Hematopoietic multipotent progenitor cell treated with erythropoietin and hydrocortisone succinate and interleukin-3 and kit ligand, for 17 days (in vitro differentiated cells): ENCODE measurements at places on chromosomes 6 and 20.

- no peak for DNase-seq
These were observed 6.9 kb upstream of the HELZ2 start for GRCh38 chr20:63580796-63581461.

- DNase-seq, result no peak
These were observed 650.5 kb downstream of the UTRN start for GRCh38 chr6:144935661-144936060.

- no peak for DNase-seq
These were observed 349.8 kb downstream of the CDC5L start for GRCh38 chr6:44737341-44737740.

GRCh38 chr6:18784794-18785193, 397.6 kb downstream of the RNF144B start:
- DNase-seq, result no peak

- no peak for DNase-seq
These were observed 273.5 kb upstream of the RUNX2 start for GRCh38 chr6:45054610-45055009.

DNA sequence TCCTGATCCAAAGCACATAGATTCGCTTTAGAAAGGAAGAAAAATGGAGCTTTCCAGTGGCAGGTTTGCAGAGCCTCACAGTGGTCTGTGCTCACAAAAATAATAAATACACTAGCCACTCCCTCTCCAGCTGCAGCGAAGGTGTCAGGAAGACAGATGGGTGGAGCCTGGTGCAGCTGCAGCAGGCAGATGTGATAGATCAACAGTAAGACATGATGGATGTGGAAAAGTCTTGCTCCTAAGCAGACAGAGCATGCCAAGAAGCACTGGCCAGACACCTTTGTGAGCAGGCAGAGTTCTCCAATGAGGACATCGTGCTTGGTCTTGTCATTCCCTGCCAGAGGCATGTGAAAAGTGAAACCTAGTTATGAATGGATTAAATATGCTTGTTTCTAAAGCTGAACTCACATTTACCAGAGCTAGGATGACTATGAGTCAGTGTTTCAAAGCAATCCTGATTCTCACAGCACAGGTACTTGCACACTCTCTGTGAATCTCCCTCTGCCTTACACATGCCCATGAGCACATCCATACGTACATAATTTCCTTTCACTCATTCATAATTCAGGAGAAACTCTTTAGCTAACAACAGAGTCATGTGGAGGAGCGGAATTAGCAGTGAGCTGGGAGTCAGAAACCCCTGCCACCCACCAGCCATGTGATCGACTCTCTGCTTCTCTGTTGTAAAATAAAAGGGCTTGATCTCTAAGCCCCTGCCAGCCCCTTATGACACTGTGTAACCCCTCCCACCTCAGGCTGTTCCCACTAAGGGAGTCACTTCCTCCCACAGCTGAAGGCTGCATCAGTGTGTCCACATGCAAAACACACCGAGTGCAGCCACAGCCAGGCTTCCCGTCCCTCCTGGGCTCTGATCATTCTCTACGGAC, 111.2 kb downstream of the SCML4 start:
- DNase-seq, result no peak

GRCh38 chr6:132892929-132893771, 78.8 kb downstream of the RPS12 start:
- no peak for DNase-seq

DNA sequence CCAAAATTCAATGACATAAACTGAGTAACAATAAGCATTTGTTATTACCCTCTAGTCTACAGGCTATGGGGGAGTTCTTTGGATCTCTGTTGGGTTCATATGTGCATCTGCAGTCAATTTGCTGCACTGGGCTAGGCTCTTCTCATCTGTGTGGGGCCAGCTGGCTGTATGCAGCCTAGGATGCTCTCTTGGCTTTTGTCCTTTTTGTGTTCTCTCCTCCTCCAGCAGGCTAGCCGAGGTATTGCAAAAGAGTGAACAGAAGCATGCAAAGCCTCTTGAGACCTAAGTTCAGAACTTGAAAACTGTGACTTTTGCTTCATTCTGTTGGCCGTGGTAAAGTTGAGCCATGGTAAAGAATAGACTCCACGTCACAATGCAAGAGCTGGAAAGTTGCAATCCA, 62.8 kb upstream of the FOXO3 start:
- no peak for DNase-seq

GRCh38 chr6:99099243-99099642, 151.5 kb upstream of the FBXL4 start:
- no peak for DNase-seq

GRCh38 chr20:4546786-4547185, 174.9 kb upstream of the PRND start:
- DNase-seq, result no peak

DNA sequence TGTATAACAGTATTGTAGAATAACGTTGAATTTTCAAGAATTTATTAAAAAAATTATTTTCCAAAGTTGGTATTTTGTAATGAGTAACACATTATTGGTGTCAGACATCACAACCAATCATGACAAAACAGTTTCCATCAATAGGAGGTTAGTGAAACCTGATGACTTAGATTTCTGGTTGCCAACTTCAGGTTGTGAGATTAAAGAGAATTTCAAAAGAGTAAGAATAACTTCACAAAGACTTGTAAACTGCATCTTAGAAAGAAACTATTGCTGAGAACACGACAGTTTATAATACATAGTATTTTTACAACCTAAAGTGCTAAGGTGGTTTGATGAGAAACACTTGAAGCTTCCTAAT, 159.2 kb upstream of the ARG1 start:
- no peak for DNase-seq

GRCh38 chr20:2845607-2846006, 5.1 kb downstream of the VPS16 start:
- DNase-seq, result no peak

DNA sequence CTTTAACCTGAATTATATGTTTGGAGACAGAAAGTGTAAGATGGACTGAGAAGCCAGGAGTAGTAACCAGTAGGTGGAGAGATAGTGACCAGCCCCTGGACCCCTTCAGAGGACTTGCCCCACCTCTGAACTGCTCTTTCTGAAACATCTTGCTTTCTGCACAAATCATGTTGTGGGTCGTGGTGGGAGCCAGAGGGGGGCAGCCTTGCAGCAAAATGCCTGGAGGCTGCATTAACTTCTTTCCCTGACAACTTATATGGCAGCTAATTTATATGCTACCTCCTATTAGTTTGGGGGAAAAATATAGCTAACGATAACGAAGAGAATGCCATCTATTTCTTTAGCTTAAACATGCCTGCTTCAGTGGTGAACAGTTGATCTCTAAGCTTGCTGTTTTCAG, 859.8 kb downstream of the MAFB start:
- DNase-seq, result no peak

- no peak for DNase-seq
These were observed 10.8 kb downstream of the CDYL start for GRCh38 chr6:4786996-4787395.

- no peak for DNase-seq
These were observed 30.7 kb downstream of the PTPN1 start for GRCh38 chr20:50540620-50541605.

DNA sequence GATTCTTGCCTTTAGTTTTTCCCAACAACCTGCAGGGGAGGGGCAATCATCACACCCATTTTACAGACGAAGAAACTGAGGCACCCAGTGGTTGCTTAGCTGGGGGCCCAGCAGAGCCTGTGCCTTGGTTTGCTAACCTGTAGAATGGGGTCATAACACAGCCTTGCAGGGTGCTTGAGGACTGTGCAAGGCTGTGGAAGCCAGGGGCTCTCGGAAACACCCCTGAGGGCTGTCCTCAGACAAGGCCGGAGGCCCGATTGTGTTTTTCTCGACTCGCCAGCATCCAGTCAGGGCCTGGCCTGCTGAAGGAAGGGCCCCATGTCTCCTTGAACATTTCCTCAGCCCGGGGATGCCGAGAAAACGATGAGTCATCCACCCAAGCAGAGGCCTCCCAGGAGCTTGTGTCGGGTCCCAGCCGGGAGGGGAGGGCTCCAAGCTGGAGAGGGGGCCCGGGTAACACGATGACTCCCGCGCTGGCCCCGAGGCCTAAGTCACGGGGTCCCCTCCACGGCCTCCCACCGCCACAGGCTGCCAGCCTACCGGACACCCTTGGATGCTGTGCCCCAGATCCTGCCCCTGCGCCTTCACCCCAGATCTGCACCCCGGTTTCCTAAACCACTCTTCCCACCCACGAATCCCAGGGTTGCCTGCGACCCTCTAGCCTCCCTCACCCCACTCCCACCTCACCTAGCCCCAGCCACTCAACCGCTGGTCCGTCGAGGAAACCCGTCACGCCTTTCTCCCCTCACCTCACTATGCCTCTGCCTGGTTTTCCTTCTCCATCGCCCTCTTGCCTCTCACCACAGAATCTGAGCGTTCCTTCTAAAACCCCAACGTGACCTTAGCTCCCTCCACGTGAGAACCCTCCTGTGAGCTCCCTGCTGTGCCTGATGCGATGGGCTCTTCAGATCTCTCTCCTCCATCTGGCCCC, 10.6 kb downstream of the NOL4L start:
- peak; percentile 46 for DNase-seq

DNA sequence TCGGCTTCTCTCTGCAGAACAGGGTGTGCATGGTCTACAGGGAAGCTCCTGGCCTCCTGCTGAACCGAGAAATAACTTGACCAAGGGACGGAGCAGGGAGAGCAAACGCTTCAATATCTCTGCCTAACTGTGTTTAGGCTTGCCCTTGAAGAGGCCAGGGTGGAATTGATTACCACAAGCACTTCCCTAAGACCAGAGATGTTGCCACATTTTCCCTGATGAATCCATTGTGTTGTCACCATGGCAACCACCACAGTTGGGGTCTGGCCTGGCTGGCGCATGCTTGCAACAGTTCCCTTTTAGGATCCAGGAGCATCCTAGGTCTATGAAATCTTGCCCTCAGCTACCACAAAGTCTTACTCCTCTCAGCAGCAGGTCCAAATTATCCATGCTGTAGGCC, 213.5 kb upstream of the SULF2 start:
- no peak for DNase-seq

- DNase-seq, result no peak
These were observed 76.8 kb downstream of the THEMIS start for GRCh38 chr6:127824061-127824460.

DNA sequence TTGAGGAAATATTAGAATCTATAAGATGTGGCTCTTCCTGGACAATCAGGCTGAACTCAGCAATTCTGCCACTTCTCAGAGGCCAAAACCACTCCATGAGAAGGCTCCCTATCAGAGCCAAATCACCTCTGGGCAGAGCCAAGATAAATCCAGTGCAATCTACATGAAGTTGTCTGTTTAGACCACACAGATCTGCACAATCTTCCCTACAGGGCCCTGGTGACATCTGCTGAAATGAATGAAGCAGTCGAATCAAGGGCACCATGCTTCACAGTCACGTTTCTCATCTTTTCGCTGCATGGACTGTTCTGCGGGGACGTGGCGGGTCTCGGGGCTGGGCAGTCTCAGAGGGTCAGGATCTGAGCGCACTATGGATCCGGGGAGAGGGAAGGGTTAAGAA, 60.1 kb upstream of the CD93 start:
- DNase-seq, result no peak

GRCh38 chr6:79263359-79263758, 28.9 kb upstream of the HMGN3 start:
- no peak for DNase-seq

DNA sequence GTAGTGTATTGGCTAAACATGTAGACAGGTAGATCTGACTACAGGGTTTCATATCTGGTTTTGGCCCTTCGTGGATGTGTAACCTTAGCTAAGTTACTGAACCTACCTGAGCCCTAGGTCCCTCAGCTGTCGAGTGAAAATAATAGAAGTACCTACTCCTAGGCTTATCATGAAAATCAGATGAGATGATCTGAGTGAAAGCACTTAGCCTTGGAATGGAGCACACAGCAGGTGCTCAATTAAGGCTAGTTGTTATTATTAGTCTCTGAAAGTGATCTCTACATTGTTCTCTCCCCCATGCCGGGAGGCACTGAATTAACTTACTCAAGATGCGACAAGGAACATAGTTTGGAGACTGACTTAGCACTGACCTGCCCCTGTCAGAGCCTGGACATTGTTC, 174.7 kb upstream of the ZNF217 start:
- DNase-seq, result no peak

GRCh38 chr20:54061101-54061881, 9.1 kb downstream of the BCAS1 start:
- DNase-seq, result no peak

GRCh38 chr6:23532227-23532626, 593.8 kb upstream of the NRSN1 start:
- DNase-seq, result no peak

GRCh38 chr6:3518356-3519190, 61.7 kb upstream of the SLC22A23 start:
- DNase-seq, result no peak

GRCh38 chr20:63265891-63266515, 6.6 kb upstream of the ARFGAP1 start:
- no peak for DNase-seq

DNA sequence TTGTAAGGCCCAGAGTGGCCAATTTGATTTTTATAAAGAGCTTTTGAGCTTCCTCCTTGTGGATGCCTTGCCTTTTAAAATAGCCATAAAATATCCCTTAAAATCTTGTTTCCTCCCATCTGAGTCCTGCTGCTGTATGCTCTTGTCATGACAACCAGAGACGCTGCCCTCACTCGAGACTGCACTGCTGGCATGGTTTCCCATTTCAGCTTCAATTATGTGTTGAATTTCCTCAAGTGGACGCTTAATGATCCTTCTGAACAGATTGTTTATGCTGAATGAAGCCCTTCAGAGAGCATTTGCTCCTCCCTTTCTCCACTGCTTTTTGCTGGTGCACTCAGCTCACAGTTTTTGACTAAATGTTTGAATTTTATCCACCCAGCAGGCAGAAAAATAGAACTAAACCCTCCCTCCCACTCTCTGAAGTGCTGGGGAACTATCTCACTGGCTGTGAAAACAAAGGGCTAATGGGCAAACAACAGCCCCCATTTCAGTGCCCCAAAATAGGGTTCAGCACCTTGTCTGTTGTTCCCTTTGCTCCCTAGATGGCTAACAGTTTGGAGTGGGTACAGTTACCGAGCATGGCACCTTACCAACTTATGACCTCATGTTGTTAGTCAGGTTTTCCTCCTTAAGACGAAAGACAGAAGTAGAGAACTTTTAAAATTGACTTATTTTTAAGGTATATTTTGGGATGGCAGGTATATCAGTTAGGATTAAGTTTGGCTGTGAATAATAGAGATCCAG, 45.5 kb upstream of the RNF8 start:
- DNase-seq, result peak; percentile 70

DNA sequence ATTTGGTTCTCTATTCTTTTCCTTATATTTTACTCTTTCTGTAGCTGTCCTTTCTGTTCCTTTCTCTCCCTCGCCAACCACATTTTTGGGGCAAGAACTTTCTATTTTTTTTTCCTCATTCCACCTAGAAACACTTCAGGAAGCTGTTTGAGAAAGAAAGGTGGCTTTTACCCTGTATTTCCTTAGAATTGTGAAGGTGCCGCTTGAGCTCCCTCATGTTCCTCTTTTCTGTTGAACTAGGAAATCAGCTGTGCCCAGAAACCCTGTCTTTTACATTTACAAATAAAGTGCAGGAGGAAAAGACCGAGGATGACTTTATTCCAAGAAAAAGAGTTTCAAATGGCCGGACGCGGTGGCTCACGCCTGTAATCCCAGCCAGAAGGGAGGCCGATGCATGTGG, 38.2 kb downstream of the OR2B2 start:
- DNase-seq, result no peak
